ENCODE measurements at places on chromosomes 12 and 14. TPM values are rescaled to one million over a fixed set of nuclear protein-coding genes. Genes with fewer than 3 reads are reported as not detected.

DNA sequence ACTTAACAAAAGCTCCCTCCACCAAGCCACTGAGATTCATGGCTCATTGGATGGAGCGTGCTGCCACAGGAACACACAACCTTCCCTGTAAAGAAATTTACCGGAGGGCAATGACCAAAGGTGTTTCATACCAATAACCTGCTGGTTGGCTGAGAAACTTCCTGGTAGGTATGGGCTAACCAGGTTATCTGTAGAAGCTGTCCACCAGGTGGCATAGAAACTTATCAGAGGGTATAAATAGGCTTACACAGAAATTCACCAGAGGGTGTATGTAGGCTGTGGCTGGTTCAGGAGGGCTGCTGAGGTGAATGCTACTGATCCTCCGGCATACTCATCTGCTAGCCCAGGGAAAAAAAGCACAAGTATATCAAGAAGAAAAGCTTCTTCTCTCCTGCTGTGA, 27.1 kb upstream of the MTERF2 start:
- DNase-seq = no peak

DNA sequence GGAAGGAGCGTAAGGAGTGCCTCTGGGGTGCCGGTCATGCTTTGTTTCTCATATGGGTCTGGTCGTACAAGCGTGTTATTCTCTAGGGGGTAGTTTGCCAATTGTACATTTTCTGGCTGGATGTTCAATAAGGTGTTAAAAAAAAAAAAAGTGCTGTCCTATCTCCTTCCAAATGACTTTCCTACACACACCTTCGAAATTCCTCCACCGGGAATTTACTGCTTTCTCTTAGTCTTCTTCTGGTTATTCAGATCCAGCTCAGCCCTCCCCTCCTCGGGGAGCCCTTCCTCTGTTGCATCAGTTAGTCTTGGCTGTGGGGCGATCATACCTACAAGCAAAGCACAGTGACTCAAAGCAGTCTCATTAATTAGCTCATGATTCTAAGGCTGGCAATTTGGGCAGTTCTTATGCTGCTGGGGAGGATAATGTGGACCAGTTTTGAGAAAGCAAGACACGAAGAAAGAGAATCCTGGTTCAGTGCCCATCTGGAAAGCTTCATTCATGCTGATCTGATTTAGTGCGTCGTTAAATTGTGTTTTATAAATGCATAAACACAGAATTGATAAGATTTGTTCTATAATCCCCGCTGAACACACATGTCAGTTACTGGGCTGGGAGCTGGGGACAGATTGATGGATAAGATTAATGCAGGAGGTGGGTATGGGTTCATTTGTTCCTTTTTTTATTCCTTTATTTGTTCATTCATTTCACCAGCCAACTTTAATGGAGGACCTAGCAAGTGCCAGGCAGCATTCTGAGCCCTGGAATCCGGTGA, 9.2 kb upstream of the CLMN start:
- DNase-seq = no peak

GRCh38 chr12:3802721-3803120, 49.8 kb upstream of the CRACR2A start:
- DNase-seq = no peak

Gene SOAT2
- total RNA-seq = not detected

Gene WSCD2
- total RNA-seq = not detected

DNA sequence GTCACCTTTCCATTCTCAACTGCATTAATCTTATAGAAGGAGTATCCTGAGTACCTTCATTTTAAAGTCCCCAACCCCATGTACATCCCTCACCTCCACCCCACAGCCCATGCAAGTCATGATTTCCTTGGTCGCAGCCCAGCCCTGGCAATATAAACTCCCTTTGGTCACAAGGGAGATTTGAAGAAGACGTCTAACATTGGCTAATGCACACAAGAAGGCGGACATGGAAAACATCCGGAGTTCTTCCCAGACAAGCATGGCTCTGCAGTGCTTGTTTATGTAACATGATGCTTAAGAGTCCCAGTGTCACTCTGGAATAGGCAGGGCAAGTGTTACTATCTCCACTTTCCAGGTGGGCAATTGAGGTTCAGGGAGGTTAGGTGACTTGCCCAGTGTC, 277.6 kb downstream of the DPF3 start:
- DNase-seq = no peak

- no peak for DNase-seq
Measured at GRCh38 chr12:31773223-31773750, 44.5 kb upstream of the AMN1 start.

DNA sequence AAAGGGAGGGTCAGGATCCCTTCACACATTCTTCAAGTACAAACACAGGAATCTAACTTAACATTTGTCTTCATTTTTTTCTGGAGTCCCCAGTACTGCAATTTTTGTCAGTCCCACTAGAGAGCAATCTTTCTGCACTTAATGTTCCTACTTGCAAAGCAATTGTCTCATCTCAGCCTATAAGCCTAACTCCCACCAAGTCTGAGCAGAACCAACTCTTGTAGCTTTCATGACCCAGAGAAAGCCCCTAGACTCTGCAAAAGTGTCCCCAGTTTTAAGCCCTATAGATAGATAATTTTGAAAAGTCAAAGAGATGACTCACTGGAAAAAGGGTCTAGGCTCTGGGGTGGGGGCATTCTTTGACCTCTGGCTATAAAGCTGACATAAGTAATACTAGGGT, 1.8 kb upstream of the ZBTB39 start:
- DNase-seq = peak; percentile 83

Gene CACNA1C
- 0.07 TPM for total RNA-seq

DNA sequence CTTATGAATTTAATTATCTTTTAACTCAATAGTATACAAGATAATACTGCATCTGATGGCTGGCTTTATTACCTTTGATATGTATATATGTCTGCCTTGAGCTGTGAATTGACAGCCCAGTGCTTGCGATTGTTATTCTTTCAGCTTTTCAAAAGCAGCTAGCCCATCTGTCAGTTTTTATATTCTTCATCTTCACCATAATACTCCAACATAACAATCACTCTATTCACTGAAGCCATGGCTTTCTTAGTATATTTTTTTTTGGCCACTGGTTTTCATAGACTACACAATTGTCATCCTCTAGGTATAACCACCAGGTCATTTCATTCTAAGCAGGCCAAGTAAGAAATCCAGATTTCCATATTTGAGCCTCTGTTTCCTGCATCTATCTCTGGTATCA, 1026.1 kb downstream of the FSCB start:
- no peak for DNase-seq

Gene ZDHHC22
- not detected for total RNA-seq

DNA sequence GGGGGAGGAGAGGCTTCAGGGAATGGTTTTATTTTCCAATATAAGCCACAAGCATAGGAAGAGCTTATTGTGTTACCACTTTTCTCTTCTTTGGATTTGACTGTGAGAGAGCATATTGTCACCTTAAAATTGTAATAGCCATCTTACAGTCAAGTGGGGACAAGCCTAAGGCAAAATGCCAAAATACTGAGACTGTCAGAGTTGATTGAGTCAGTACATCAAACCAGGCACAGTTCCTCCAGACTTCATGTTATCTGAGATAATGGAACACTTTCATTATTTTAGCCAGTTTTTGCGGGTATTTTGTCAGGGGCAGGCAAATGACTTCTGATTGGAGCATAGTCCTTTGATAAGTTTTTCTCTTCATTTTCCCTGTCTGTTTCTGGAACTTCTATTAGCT, 19.5 kb upstream of the NUBPL start:
- DNase-seq = no peak

DNA sequence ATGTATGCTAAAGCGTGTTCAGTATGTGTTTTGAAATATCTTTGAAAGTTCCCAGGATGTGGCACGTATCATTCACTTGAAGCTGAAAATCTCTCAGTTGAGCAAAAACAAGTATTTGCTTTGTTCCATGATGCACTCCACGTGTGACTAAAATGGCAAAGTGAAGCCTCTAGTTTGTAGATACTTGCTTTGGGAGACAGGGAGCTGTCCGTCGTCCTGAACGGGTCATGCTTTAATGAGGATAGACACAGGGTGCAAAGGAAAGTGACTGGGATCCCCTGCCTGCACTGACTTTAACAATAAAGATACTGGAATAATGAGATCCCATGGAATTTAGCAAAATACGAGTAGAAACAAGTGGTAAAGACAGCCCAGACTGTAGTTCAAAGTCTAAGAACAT, 991.4 kb downstream of the NRXN3 start:
- DNase-seq = no peak

Gene BIN2
- 33.2 TPM for total RNA-seq

DNA sequence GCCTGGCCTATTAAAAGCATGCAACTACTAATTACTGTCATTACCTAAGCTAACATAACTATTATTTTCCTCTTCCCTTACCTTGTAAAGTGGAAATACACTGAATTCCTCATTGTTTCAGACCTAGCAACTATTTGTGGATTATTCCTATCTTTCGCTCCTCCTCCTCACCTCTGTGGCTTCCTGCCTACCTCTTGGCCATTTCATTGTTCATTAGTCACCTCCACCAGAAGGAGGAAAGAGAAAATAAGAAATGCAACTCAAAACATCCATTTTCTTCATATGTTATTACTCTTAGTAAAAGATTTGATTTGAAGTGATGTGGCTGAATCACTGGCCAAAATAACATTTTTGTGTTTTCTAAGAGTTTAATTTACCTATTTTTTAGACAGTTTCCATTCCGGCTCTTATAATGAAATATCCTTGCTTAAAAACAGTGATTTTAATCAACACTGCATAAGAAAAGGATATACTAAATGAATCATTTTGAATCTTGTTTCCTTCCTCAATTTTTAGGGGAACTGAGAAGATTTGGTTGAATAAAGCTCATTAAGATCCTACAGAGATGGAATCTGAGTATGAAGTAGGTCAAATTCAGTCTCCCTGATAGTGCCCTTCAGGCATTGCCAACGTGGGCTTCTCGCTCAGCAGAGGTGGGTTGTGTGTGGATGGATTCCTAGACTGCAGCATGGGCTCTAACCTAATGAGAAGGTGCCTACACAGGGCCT, 27.6 kb upstream of the ARHGAP5 start:
- DNase-seq = no peak

DNA sequence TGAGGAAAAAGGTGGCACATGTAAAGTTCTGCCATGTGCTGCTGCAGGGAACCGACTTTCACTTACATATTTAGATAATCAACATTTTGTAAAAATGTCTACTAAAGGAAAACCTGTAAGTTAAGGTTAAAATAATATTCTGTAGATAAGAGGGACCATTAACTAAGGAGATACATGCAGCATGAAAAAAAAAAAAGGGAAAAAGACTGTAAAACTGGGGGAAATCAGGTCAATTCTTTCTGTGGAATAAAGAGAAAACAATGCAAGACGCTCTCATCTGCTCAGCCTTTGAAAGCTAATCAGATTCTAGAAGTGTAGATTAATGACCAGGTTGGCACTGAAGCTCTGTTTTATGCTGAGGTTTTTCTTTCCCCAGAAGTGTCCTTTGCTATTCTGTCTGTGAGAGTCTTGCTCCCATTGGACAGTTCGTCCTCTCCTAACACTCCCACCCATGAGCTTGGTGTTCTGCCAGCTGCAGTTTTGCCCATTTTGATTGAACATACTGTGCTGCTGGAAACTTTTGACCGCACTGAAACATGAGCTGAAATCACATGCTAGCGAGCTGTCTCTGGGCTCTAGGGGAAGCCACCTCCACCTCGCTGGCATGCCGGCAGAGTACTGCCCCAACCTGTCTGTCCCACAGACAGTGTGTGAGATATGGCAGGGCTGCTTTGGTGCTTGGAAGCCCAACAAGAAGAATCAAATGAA, 39.7 kb downstream of the PPTC7 start:
- no peak for DNase-seq

Gene WIF1
- not detected for total RNA-seq

- no peak for DNase-seq
Measured at GRCh38 chr12:6080149-6081045, 44.1 kb downstream of the VWF start.

Gene SNX6
- 68.6 TPM for total RNA-seq

Gene IAPP
- total RNA-seq = not detected

Gene KRT71
- not detected for total RNA-seq

Gene ADAMTS20
- total RNA-seq = not detected

GRCh38 chr14:93245764-93246420, 38.8 kb downstream of the UBR7 start:
- no peak for DNase-seq

- no peak for DNase-seq
Measured at GRCh38 chr12:95789126-95790032, 1.2 kb downstream of the NTN4 start.

Data from activated CD4-positive, alpha-beta T cell treated with anti-CD3 and anti-CD28 coated beads, Interleukin-2, amount 10 ng/mL, durations not matched to agents 24 days and 14 days (primary cell).